ENCODE measurements at places on chromosomes 13 and 19.

- no peak for DNase-seq
Observed at GRCh38 chr13:97430296-97430695, 3.7 kb upstream of the RAP2A start.

- DNase-seq: no peak
Observed at GRCh38 chr13:39688699-39689405, 33.4 kb downstream of the COG6 start.

- no peak for DNase-seq
Observed at GRCh38 chr19:17790059-17790780, 4.7 kb upstream of the B3GNT3 start.

GRCh38 chr13:94182185-94182761 lies 297.2 kb downstream of the DCT start:
- no peak for DNase-seq

- no peak for DNase-seq
Observed at GRCh38 chr19:45385392-45386221, 15.2 kb upstream of the ERCC2 start.

- DNase-seq: no peak
Observed at GRCh38 chr13:41182231-41182630, 12.1 kb downstream of the KBTBD7 start.

- DNase-seq: no peak
Observed at GRCh38 chr19:51392701-51393100, 2.3 kb upstream of the C19orf84 start.

- no peak for DNase-seq
Observed at GRCh38 chr19:40147693-40148347, 43.4 kb upstream of the MAP3K10 start.

DNA sequence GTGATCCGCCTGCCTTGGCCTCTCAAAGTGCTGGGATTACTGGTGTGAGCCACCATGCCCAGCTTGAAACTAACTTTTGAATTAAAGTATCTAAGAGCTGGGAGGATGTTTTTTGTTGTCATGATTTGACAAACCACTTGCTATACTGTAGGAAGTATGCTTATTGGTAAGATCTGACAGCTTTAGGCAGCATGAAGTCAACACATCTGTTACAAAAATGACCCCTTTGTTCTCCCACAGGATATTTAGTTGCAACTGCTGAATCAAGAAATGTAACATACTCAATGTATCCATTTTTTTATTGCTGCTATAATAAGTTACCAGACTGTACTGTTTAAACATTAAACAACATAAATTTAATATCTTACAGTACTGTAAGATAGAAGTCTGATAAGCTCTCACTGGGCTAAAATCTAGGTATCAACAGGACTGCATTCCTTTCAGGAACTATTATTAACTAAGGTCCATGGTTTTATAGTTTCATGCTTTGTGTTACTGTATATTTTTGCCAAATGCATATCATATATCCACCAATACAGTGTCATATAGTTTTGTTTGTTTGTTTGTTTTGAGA lies 22.8 kb upstream of the LRP3 start:
- DNase-seq: no peak

DNA sequence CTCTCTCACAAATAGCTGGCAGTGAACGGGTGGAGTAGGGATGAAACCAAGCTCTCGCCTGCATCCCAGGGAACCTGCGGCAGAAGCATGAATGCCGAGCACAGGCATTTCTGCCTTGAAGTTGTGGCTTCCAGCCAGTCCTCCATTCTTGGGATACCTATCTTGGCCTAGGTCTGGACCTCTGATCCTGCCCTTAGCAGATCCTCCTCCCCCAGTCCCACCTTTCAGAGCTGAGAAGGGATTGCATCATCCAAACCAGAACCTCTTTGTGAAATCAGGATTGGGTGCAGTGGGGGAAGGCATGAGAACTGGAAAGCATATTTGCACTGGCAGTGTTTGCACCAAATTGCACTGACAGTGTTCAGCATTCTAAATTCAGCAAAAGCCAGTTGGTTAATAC lies 5.8 kb downstream of the ZNF780A start:
- no peak for DNase-seq

GRCh38 chr13:40283666-40284065 lies 382.8 kb downstream of the FOXO1 start:
- no peak for DNase-seq

DNA sequence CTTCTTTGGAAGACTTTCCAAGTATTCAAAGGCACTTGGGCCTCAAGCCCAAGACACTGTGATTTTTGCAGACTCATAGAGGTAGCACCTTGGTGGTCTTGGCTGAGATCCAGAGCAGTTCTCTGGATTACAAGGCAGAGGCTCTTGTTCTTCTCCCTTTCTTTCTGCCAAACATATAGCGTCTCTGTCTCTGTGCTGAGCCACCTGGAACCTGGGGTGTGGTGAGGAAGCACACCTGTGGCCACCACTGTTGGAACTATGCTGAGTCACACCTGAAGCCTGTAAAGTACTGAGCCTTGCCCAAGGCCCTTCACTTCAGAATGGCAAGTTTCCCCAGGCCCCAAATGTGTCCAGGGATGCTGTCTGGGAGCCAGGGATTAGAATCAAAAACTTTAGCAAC lies 127.5 kb downstream of the FREM2 start:
- no peak for DNase-seq

DNA sequence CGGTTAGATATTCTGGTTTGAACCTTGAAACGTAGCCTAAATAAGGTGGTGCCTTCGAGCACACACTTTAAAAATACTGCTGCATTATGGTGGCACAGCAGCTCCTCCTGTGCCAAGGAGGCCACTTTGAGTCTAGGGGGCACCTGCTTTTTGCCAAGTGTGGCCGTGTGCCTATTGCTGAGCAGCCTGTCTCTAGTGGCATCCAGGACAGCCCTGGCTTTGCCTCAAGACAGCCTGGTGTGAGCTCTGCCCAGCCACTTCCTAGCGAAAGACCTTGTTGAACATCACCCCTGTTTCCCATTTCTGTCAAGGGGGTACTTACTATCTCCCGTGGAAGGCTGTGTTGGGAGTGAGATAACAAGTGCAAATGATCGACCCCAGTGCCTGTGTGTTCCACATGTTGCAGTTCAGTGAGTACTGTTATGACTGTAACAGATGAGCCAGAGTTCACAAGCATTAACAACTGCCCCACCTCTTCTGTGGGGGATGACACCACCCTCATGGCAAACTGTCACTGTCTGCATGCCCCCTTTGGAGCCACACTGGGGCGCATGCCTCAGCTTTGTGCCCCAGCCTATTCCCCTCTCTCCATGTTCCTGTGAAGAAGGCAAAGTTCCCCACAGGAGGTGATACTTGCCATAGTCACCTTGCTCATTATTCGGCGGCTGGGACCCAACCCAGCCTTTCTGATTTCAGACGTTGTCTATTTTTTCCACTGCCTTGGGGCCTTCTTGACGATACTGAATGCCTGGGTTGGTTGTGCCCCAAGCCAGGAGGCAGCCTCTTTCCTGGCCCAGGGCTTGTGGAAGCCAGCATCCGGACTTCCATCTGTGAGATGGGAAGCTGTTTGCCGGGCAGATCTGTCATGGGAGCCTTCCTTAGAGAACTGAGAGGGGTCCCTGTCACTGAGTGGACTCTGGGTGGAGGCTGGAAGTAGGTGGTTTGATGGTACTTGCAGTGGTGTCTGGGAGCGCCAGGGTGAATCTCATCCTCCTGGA lies 5.4 kb downstream of the GATAD2A start:
- DNase-seq: no peak

DNA sequence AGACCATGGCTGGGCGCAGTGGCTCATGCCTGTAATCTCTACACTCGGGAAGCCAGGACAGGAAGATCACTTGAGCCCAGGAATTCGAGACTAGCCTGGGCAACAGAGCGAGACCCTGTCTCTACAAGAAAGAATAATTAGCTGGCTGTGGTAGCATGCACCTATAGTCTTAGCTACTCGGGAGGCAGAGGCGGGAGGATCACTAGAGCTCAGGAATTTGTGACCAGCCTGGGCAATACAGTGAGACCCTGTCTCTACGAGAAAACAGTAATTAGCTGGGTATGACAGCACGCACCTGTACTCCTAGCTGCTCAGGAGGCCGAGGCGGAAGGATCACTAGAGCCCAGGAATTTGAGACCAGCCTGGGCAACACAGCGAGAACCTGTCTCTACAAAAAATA lies 7.4 kb downstream of the DNMT1 start:
- DNase-seq: no peak

DNA sequence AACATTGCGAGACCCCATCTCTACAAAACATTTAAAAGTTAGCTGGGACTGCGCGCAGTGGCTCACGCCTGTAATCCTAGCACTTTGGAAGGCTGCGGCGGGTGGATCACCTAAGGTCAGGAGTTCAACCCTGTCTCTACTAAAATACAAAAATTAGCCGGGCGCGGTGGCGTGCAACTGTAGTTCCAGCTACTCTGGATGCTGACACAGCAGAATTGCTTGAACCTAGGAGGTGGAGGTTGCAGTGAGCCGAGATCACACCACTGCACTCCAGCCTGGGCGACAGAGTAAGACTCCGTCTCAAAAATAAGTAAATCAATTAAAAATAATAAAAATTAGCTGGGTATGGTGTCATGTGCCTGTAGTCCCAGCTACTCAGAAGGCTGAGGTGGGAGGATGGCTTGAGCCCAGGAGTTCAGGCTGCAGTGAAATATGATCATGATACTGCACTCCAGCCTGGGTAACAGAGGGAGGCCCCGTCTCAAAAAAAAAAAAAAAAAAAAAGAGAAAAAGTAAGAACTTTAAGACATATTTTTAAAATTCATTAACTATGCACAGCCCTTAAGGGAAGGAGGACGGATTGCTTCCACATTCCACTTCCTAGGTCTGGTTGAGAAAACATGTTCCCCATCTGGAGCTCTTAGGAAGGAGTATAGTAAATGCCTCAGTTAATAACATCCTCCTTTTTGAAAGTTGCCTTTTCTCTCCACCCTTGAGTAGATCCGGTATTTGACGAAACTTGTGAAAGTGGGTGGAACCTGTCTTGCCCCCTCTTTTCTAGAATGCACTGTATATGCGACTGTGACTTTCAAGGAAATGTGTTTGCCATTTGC lies 26.1 kb downstream of the EXOC3L2 start:
- DNase-seq: no peak

GRCh38 chr13:42894765-42895243 lies 97.2 kb downstream of the EPSTI1 start:
- no peak for DNase-seq

DNA sequence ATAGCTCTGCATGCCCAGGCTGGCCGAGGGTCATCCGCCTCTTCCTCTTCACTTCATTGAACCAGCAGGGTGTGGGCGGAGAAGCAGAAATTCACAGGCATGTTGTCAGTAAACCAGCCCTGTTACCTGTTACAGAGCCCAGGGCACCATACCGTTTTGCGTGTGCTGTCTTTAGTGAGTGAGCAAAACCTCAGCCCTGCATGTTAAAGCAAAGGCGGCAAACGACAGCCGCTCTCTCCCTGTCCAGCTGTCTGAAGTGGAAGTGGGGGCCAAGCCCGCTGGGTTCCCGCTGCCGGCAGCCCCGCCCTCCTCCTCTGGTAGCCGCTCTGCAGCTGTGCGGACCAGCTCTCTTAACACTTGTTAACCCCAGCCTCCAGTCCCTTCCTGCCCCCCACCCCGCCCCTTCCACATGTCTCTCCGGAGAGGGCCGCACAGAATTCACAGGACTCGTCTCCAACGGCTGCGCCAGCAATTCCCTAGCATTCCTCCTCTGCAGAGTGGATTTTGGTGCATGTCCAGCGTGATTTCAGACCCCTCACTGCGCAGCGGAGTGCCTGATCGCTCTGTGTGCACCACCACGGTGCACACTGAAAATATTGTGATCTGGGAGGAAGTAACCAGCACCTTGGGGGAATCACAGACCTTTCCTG lies 12.7 kb downstream of the KLHL26 start:
- no peak for DNase-seq

DNA sequence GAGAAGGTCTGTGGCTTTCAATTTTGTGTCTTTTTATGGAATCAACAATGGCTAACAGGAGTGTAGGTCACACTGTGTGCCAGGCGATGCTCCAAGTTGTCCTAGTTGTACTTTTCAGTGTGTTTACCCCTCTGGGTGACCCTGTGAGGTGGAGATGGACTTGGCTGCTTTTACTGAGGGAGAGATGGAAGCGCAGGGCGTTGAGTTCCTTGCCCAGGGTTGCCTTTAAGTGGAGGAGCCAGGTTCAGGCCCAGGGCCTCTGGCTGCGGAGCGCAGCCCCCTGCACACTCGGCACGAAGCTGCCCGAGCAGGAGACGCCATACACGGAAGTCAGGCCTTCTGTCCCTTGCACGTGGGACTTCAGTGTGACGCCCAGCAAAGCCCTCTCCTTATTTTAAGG lies 112.8 kb downstream of the RAB20 start:
- no peak for DNase-seq

DNA sequence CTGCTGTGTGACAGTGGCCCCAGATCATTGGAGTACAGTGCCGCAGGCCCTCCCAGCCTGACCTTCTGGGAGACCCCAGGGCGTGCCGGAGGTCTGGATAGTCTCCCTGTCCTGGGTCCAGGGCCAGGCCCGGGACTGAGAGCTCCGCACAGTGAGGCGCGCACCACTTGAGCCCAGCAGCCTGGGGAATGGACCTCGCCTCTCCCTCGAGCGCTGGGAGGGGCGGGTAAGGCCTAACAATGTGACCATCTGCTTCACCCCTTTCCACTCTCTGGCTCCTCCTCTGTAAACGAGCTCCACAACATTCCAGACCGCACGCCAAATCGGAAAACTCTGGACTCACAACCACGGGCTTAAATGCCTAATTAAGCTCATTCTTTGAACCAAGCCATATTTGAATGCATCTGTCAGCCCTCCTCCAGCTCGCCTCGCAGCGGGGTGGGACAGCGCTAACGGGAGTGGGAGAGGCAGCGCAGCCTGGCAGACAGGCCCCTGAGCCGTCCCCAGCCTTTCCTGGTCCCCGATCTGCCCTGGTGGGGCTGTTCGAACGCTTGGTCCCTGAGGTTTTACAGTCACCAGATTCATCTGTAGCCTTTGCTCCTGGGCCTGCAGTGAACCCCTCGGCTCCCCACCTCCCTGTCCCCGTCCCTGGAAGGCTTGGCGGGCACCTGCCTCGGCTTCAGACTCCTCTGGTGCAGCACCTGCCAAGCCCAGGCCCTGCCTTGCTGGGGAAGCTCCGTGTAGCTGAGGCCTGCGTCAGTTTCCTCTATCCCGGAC lies 120.7 kb upstream of the VSTM2B start:
- no peak for DNase-seq

DNA sequence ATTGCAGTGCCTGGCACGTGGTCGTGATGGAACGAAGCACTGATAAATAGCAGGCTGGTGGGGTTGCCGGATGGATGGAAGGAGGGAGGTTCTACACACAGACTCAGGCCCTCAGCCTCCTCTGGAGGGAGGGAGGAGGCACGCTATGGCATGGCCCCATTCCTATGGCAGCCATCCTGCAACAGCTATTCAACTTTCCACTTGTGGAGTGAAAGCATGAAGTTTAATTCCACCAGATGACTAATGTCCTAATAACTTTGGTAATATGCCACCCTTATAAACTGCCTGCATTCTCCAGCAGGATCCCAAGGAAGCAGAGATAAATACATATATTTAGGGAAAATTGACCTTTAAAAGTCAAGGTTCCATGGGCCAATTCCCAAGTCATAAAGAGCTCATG lies 92.4 kb downstream of the KL start:
- no peak for DNase-seq

DNA sequence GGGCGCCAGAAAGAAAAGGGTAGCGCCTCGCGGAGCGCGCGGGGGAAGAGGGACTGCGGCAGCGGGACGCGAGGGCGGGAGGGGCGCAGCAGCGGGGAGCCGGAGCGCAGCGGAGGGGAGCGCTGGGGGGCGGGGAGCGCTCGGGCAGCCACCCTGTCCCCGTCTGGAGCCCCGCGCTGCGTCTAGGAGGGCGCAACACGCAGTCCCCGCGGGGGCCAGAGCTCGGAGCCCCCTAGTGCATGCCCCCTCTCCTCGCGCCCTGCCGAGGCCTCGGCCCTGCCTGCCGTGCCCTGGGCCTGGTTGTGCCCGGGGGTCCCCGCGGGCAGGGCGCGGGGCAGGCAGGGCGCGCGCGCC lies 37.9 kb downstream of the SOX1 start:
- DNase-seq: no peak

Measured in activated T-helper 1 cell treated with Interleukin-2 at 50 U/mL for 16 hours (primary cell).